ENCODE measurements at places on chromosomes 5 and 9.

GRCh38 chr5:138938526-138938925, 63.4 kb upstream of the LRRTM2 start:
- ATAC-seq, result no peak

DNA sequence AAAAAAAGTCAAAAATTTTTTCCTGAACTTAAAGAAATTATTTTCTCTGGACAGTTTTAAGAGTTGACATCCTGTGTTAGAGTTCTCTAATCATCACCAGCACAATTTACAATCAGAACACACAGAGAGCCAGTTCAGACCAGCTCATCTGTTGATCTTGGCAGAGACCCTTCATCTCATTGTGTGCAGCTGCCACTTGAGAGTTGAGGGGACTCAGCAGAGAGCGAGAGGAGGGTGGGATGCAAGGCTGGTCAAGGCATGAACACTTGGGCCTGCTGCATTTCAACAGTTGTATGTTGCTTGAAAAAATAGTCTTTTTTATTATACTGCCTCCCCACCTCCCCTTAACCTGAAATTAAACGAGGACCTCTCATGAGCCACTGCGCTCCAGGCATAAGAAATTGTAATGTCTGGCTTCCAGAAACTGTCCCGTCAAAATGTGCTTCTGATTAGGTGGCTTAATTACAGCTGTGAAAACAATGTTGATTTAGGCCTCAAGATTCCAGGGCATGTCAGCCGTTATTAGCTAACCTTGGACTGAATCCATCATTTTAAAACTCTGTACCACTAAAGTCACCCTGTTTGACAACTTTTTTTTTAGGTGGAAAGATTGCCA, 383.6 kb downstream of the CCDC171 start:
- no peak for ATAC-seq

- no peak for ATAC-seq
Observed at GRCh38 chr9:129073404-129073803, 7.5 kb upstream of the DOLPP1 start.

DNA sequence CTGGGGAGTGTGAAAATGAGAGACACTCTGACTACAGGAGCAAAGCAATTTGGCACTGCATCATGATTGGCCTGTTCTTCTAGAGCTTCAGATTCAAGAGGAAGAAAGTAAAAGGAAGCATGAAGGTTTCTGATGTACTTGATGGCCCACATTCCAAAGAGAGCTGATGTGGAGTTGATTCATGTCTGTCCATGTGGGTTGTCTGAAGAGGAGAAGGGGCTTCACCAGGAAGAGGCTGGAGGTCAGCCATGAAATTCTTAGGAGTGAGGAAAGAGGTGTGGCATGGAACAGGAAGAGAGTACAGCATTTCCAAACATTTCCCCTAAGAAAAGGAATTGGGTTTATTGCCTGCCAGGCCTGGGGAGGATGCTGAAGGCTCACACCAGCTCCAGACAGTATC, 70.7 kb downstream of the PTCD2 start:
- ATAC-seq, result no peak
